ENCODE measurements at places on chromosomes 1 and 21.
A peak's percentile ranks its signal among the peaks of the same experiment; 100 is the strongest.

DNA sequence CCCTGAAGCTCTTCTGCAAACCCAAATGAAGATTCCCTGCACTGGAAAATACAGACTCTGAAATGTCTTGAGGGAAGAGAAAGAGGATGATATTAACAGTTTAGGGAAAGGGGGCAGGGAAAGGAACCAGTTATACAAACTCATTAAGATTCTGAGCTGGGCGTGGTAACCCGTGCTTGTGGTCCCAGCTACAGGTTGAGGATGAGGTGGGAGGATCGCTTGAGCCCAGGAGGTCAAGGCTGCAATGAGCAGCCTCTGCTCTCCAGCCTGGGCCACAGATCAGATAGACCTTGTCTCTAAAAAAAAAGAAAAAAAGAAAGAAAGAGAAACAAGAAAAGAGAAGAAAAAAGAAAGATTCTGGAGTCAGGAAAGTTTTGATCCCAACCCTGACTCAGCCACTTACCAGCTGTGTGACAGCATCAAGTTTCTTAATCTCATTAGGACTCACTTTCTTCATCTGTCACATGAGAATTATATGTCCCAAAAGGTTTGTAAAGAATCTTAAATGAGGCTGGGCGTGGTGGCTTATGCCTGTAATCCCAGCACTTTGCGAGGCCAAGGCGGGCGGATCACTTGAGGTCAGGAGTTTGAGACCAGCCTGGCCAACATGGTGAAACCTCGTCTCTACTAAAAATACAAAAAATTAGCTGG lies 53.9 kb downstream of the OPTC start:
- DNase-seq, result no peak

- DNase-seq, result no peak
Observed at GRCh38 chr1:151893176-151893924, 16.0 kb downstream of the THEM4 start.

DNA sequence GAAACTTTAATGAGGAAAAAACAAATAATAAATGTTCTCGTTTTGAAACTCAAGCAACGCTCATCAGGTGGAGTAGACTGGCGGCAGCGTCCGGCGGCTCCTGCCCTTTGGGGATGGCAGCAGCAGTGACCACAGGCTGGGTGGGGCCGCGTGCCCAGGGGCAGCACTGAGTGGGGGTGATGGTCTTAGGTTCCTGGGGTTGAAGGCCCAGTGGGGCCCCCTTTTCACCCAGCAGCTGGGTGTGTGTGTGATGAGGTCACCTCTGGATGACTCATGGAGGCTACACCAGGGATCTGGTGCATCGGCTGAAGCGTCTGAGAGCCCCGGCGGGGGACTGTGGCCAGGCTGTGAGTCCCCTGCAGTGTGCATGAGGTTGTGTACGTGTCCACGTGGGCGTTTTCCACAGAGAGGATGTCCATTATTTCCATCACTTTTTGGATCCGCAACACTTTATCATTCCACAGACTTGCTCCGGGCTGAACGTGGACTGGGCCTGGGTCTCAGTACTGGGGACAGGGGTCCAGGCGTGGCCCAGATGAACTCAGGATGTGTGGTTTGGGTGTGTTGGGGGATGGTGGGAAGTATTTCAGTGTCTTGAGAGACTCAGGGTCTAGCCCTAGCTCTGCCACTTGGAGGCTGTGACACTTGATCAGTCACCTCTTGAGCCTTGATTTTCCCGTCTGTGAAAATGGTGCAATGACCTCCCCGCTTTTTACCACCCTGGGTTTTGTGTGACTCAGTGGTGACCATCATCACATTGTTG lies 25.6 kb downstream of the LDLRAP1 start:
- peak; percentile 44 for DNase-seq

DNA sequence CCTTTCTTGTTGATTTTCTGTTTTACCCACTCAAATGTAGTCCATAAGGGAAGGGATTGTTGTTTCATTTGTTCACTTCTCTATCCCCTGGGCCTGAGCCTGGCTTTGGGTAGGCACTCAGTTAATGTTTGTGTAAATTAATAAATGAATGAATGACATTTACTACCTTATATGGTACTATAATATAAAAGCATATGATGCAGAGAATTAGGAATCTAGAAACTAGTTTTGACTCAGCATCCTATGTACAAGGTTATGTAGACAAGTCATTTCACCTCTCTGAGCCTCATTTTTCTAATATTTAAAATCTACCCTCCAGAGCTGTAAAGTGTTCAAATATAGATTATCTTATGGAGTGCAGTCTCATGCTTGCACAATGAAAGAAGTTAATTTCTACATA lies 68.9 kb upstream of the S1PR1 start:
- DNase-seq, result no peak

GRCh38 chr1:184210031-184210430 lies 158.5 kb downstream of the TSEN15 start:
- DNase-seq, result peak; percentile 72

DNA sequence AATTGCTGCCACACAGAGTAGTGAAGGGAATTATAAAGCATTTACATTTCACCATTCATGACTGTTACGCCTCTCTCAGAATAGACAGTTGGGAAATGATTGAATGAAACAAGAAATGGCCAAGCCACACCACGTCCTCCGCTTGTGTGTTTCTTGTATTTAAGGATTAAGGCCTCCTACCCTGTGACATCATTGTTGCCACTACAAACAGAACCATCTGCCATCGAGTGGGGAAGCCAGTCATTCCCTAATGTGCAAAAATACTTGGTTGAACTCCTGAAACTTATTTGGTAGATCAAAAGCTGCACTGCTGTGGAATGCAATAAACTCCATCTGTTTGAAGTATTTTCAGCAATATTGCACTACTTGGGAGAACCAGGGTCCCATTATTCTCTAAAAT lies 99.0 kb upstream of the C1orf105 start:
- no peak for DNase-seq

DNA sequence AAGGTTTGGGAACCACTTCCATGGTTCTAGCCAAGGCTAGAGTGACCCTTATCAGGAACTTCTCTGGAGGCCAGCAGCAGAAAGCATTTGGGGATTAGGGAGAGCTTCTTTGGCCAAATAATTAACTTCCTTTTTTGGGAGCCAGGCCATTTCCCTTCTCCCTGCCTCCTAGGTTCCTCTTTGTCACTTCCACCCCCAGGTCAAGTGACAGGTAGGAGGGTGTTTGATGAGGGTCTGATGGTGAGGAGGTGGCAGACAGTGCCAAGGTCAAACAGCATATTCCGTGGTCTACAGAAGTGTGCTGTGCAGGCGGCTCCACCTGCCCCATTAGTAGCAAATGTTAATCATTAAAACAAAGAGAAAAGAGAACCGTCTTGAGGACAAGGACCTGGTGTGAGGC lies 1.9 kb upstream of the KCNA10 start:
- no peak for DNase-seq

- DNase-seq, result no peak
Observed at GRCh38 chr1:22841142-22841541, 130.5 kb downstream of the EPHB2 start.

DNA sequence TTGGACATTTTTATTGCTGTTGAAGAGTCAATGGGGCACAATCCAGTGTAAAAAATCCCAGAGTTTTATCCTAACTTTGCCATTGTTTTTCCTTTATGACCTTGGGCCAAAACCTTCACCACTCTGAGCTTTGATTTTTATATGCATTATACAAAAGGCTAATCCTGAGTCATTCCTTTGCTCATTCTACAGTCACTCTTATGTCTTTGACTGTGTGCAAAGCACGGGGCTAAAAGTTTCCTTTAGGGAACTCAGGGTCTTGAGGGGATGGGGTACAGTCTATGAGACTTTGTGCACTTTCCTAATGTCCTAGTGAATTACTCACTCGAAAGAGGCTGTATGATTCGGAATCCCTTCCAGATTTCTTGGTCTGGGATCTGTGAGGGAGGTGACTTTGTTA lies 543.2 kb upstream of the CAMK1G start:
- DNase-seq, result no peak

GRCh38 chr1:34701326-34702060 lies 53.4 kb upstream of the GJB5 start:
- DNase-seq, result no peak

DNA sequence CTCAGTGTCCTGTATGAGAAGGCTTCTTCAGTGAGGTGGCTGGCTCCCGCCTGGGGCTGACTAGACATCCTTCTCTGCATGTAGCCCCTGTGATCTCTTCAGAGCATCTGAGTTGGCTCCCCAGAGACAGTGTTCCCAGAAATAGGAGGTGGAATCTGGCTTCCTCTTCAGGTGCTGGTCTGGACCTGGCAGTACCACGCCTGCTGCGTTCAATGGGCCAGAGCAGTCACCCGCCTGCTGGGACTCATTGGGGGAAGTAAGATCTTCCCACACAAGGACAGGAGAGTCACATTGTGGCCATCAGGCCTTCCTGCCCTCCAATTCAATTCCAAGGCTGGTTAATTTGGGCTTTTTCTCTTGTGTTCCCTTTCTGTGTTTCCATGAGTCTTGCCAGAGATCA lies 51.0 kb downstream of the ADARB1 start:
- no peak for DNase-seq

GRCh38 chr1:5389101-5389885 lies 602.9 kb downstream of the NPHP4 start:
- no peak for DNase-seq

- DNase-seq, result no peak
Observed at GRCh38 chr21:46474382-46474781, 15.7 kb downstream of the DIP2A start.

DNA sequence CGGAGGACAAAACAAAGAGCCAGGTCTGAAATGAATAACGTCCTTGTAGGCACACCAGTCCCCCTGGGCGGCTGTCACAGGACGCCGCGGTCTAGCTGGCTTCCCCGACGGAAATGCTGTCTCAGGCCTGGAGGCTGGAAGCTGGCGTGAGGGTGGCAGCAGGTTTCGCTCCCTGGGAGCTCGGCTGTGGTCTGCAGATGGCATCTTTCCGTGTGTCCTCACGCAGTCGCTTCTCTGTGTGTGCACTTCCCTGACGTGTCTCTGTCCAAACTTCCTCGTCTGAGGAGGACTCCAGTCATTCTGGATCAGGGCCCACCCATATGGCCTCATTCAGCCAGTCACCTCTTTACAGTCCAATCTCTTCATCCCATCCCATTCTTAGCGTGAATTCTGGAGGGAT lies 14.2 kb downstream of the TNFRSF14 start:
- DNase-seq, result no peak

DNA sequence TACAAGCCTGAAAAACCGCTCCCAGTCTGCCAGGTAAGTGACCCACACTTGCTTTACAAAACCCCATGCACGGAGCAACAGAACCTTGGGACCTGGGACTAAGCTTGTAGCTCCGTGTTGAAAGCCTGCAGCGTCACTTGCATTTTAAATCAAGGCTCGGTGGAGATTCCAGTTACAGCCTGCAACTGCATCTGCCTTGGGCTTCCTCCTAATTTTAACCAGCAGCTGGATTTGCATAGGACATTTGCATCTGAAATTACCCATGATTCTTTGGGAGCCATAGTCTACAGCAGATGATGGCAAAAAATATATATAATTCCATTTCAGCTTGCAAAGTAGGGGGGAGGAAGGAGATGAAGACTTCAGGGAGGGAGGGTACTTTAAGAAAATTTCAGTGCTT lies 62.4 kb upstream of the IGSF21 start:
- DNase-seq, result no peak

- DNase-seq, result no peak
Observed at GRCh38 chr1:220315070-220315839, 43.0 kb upstream of the RAB3GAP2 start.

DNA sequence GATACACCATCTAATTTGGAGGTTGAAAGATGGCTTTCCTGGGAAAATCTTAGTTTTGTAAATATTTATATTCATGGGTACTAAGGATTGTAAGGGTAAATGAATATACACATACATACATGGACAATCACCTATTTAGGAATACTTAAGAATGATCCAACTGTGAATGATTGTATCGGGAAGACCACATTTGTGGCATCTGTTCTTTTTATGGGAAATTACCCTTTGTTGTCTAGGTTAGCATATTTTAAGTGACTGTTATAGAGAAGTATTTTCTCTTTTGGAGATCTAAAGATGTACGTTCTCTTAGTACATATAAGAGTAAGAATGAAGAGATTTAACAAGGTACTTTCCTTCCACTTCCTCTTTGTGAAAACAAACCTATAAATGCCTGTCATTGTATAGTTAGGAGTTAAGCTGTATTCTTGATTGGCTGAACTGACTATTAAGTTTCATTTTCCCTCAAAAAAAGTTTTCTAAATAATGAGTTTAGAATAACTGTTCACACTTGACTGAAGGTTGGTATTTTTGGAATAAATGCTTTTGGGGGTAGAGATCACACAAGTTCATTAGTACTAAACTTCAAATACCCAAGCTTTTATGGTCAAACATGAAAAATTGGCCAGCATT lies 26.7 kb downstream of the SNX7 start:
- no peak for DNase-seq

- DNase-seq, result no peak
Observed at GRCh38 chr21:44934797-44935532, 4.9 kb upstream of the SLX9 start.

DNA sequence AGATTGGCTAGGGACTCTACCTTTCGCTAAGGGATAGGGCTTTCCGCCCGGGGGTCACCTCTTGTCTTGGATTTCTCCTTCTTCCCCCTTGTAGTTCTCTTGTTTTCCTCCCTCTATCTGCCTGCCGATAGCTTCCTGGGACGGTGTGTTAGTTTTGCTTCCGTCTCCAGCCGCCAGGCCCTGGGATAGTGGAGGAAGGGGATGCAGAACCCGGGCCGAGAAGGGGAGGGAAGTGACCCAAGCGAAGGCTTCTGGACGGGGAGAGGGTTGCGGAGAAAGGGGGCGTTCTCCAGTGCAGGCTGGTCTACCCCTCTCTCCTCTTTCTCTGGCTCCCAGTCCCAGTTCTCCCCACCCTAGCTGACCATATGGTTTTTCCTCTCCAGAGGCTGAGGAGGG lies 871 bp downstream of the TUFT1 start:
- DNase-seq, result no peak

DNA sequence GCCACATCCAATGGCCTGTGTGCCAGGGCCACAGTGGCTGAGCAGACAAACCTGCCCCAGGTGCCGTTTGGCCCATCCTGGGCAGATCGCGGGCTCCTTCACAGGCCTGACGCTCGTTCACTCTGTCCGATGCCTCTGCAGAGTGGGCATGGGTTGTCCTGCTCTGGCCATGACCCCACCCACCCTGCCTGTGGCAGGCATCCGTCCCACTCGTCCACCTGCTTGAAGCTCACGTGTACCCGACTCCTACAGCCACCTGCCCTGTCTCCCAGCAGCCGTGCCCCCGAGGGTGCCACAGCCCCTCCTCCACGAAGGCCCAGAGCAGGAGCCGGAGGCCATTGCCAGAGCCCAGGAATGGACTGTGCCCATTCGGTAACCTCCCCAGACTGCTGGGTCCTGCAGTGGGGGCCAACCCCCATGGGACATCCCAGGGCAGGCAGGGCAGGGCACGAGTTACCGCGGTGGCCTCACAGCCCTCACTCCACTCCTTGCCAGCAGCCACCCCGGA lies 41.9 kb downstream of the TRIM11 start:
- no peak for DNase-seq

Measured in kidney epithelial cell (primary cell).